NT2/D1 (cell line): ENCODE measurements at places on chromosomes 4 and X.

DNA sequence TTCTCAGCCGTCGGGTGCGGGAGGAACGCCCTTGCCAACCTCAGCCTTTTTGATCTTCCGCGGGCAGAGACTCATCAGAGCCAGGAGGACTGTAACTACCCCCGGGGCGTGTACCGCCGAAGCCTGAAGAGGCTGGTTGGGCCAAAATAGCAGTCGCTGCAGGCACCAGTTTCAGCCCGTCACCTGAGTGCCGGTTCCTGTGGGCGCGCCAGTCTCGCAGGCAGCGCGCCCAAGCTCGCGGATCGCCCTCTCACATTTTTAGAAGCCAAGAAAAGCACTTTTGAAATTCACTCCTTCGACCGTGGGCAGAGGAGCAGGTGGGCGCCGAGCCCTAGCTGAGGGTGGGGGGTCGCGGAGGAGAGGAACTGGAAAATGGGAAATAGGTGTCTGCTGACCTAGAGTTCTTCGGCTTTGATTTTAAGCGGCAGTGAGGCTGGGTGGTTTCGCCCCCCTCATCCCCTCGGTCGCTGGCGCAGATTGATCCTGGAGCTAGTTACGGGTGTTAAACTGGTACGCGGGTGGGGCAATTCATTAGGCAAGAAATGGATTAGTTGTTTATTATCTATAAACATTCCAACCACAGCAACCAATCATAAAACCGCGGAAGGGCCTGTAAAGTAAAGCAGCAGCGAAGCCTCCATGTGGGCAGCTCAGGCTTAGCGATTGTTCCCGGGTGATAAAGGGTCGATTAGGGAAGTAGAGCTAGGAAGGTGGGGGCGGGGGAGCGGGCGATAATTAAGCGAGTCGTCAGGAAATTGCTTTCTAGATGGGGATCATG is 69.2 kb downstream of the FBXO8 start:
- DNase-seq = no peak

DNA sequence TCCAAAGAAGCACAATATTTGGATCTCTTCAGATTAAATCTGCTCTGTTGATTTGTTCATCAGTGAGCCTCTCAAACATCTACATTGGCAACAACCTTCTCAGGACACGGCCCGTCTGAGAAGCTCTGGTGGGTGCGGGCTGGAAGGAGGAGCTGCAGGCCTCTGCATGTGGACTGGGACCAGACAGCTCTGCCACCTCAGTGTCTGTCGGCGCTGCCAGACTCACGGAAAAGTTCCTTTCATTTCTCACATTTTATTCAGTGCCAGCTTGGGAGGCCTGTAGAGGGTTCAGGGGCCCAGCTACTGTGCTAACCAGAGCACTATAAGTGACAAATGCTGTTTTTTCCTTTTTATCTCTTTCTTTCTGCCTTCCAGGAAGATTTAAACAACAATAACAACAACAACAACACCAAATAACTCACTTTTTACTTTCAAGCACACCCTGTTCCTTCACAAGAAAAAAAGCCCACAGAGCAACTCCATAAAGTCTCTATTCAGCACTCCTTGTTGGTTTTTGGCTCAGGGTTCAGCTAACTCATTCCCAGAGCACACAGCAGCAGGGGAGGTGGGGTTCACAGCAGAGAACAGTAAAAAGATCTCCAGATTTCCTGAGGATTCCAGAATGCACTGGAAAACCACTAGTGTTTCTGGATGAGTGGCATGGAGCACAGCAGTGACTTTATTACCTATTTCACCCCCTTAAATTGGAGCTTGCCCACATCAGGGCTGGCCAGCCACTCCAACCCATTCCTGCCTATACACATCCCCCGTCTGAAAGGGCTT is 23.2 kb upstream of the HOPX start:
- DNase-seq = no peak

DNA sequence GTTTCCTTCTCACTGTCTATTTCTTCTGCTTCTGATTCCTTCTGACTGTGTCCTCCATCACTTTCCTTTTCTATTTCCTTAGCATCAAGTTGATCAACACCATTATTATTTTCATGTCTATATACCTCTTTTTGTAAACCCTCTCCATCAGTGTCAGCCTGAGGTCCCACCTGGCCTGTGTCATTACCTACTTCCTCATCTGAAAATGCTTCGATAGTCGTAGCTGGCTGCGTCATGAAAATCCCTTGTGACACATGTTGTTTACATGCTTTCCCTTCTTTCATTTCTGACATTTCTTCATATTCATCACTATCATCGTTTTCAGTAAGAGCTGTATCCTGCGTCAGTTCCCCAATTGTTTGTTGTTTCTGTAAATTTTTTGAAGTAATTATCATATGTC is 39.6 kb downstream of the RPGR start:
- DNase-seq = no peak

- DNase-seq = no peak
Observed at GRCh38 chrX:96621811-96622210, 62.8 kb upstream of the DIAPH2 start.

DNA sequence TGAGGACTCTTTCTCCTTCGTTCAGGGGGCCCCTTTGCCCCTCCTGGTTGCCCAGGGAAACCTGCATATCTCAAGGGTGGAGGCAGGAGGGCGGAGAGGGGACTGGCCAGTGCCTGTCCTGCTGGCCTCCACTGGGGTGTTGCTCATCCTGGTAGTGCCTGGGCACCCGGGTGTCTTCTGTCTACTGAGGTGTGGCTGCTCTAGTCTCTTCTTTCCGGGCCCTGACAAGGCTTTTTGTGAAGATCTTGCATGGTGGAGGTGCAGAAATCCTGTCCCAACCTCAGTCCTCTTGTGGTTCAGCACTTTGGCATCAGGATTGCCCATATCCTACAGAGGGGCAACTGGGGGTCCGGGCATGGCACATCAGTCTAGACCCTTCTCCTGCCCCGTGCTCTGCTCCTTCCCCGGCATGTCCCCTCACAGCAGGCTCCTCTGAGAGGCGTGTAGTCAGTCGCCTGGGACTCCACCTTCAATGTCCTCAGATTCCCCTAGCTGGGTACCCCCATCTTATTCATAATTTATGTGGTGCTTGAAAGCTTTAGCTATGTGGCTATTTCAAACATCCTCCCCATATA is 1.9 kb downstream of the CCDC110 start:
- no peak for DNase-seq

DNA sequence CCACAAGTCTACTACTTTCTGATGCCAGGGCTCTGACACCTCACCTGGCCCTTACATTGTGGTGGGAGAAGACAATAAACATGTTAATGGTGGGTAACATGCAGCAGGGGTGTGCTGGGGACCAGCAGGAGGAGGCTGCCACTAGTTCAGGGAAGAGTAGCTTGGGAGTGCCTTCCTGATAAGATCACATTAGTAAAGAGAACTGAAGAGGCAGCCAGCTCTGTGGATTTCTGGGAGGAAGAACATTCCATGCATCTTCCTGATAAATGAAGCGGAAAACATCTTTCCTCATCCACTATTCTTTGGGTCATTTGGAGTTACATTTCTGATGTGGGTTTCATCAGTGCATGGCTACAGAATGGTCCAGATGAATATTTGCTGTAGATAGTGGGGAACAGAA is 9.0 kb downstream of the RNF150 start:
- no peak for DNase-seq

GRCh38 chr4:17109126-17109525 is 210.7 kb upstream of the LDB2 start:
- DNase-seq = no peak

DNA sequence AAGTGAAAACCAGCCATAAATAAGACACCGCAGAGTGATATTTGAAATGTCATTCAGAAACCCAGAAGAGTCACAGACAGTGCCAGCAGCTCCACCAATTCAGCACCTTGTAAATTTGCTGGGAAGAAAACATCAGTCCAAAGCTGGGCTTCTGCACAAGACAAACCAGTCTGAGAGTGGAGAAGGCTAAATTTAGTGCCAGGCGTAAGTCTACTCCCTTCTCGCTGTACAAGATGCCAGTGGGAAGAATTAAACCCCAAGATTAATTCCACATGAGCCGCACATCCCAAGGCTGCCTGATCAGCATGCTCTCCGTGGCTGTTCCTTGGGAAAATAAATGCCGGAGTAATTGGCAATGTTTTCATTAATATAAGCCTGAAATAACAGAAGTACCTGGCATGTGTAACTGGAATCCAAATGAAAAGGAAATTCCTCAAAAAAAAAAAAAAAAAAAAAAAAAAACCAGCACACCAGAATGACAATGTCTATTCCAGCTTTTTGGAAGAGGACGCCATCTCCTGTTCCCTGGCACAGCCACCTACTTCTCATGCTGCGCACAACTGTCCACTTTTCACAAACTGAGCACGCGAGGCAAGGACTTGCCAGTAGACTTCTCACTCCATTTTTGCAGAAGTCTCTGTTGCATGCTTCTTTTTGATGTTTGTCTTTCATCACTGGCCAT is 95.5 kb downstream of the NSUN7 start:
- no peak for DNase-seq

DNA sequence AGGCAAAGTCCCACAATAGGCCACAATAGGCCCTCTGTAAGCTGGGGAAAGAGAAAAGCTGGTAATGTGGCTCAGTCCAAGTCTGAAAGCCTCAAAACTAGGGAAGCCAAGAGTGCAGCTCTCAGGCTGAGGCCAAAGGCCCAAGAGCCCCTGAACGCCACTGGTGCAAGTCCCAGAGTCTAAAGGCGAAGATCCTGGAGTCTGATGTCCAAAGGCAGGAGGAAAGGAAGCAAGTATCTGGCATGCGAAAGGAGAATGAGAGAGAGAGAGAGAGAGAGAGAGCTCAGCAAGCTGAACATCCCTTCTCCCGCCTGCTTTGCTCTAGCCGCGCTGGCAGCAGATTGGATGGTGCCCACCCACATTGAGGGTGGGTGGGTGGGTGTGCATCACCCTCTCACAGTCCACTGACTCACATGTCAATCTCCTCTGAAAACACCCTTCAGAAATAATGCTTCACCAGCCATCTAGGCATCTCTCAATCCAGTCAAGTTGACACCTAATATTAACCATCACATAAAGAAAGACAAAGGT is 30.9 kb upstream of the ELF2 start:
- no peak for DNase-seq

- no peak for DNase-seq
Observed at GRCh38 chr4:183256756-183257385, 63.2 kb downstream of the CLDN22 start.

DNA sequence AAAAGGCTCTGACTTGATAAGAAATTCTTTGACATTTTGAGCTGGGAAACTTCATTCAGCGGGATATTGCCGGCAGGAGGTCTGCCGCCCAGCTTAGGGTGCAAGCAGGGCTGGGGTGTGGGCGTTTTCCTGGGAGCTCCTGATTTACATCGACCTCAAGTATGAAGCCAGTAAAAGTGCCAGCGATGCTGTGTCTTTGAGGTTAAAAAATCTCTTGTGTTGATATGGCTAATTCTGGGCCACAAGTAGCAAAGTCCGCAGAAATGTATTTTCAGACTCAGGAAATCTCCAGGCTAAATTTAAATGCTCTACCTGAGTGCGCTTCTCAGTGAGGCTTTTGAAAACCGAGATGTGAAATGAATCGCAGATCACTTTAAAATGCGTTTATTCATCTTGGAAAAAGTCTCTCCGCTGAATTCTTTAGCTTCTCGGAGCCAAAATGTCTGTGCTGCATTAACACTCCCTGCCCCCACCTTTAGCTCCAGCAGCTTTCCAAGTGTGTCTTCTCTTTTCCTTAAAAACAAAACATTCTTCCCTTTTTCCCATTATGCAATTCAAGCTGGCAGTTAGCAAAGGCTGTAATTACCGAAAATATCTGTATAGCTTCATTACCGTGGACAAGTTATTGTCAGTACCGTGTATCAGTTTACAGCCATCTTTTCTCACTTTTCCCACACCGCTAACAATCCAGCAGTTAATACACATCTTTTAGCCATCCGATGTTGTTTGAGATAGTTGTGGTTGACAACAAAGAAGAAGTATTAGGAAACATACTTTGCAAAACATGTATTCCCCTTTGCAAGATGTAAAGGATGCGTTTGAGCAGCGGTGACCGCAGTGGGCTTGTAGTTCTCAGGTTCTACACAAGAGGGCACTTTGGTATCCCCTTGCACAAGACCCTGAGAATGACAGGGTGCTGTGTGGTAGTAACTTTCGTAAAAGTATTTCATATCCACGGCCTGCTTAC is 136.0 kb upstream of the STX18 start:
- no peak for DNase-seq

DNA sequence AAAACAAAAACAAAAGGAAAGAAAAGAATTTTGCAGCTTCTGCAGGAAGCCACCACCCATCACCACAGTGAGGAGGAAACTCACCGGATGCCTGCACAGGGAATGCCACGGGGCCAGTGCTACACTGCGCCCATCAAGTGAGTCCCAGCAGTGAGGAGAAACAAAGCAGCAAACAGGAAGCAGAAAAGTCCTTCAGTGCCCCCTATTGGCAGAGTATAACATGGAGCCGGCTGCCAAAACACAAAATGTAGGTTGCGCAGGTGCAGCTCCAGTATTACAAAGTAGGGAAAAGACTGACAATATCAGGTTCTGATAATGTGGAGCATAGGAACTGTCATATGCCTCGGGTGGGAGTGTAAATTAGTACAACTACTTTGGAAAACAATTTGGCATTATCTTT is 23.3 kb upstream of the SCML2 start:
- DNase-seq = peak; percentile 25

- no peak for DNase-seq
Observed at GRCh38 chrX:10900585-10901289, 210.4 kb upstream of the HCCS start.

DNA sequence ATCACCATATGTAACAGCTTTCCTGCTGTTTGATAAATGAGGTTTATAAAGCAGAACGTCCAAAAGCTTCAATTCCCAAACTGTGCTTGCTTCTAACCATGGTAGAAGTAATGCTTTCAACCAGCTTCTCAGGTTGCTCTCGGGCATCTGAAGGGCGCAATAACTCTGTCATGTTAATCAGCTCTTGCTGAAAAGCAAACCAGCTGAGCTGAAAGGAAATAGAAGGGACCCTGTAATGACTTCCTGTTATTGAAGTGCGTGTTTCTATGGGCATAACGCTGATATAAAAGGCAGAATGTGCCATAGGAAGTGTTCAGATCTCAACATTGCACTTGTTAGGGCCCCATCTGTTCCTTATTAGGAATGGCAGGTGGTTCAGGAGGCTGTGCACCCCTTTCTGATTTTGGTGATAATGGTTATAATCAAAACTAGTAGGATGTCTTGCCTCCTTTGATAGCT is 21.2 kb downstream of the HERC3 start:
- no peak for DNase-seq

- peak; percentile 59 for DNase-seq
Observed at GRCh38 chrX:107894038-107894437, 68.4 kb downstream of the MID2 start.

DNA sequence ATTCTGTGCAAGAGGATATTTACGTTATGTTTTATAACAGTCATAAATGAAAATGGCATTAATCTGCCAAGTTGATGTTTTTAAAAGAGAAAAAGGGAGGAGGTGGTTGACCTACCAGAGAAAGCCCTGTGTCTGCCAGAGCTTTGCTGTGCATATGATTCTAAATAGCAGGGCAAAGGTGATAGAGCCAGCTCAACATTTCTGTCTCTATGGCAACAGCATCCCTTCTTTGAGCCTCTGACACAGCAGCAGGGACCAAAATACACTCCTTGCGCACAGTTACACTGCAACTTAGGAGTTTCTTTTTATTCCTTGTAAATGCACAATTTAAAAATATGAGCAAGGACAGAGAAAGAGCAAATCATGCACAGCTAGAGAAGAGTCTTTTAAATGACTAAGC is 133.3 kb upstream of the RAI2 start:
- no peak for DNase-seq

- DNase-seq = peak; percentile 42
Observed at GRCh38 chrX:72714478-72714916, 391 bp upstream of the PHKA1 start.
